IPS-NIHi11 (cell line): ENCODE measurements at places on chromosomes 6 and 20.

DNA sequence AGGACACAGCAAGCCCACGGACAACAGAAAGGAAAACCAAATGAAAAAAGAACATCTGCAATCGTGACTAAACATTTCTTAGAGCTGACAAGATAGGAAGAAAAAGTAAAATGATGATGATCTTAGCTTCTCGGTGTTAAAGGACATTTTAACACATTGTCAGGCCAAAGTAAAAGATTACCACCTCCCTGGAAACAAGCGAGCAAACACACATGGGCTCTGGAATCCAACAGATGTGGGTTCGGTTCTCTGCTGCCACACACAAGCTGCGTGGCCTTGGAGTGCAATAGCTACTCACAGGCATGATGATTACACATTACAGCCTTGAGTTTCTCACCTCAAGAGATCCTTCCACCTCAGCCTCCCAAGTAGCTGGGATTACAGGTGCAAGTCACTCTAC lies 7.5 kb upstream of the AAR2 start:
- DNase-seq: no peak

- DNase-seq: no peak
Measured at GRCh38 chr6:11978169-11978987, 33.7 kb upstream of the HIVEP1 start.

DNA sequence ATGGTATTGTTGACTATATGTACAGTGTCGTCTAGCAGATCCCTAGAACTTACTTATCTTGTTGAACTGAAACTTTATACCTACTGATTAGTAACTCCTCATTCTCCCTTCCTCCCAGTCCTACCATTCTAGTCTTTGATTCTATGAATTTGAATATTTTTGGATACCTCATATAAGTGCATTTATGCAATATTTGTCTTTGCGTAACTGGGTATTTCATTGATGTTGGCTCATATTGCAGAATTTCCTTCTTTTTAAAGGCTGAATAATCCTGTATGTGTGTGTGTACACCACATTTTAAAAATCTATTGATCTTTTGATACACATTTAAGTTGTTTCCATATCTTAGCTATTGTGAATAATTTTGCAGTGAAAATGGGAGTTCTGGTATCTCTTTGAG lies 119.9 kb downstream of the SOX4 start:
- DNase-seq: no peak

DNA sequence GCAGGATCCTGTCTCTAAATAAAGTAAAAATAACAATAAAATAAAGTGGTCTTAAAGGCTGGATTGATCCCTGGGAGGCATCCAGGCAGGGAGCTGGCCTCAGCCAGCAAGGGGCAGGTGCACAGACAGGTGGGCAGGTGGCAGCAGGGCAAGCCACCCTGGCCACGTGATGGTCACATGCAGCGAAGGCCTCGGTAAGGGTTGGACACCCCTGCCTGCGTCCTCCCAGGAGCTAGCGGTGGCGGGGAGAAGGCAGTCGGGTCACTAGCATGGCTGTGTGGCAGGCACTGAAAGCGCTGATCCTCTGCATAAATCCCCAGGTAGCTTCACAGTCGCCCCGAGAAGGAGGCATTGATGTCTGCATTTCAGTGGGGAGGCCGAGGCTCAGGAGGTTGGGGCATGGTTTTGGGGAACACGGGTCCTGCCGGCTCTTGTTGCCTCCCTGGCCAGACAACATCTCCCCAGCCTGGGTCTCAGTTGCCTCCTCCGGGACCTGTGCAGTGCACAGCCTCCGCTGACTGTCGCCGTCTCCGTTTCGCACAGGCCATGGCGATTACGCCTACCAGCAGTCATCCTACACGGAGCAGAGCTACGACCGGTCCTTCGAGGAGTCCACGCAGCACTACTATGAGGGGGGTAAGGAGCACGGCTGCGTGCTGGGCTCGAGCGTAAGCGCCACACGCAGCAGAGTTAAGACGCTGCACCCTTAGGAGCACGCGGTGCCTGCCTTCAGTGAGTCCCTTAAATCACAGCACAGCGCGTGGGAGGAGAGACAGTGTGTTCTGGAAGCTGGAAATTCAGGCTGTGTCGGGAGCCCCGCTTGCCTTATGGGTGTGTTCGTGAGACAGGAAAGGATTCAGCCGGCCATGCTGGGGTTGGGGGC lies 17.7 kb upstream of the MTG2 start:
- no peak for DNase-seq

DNA sequence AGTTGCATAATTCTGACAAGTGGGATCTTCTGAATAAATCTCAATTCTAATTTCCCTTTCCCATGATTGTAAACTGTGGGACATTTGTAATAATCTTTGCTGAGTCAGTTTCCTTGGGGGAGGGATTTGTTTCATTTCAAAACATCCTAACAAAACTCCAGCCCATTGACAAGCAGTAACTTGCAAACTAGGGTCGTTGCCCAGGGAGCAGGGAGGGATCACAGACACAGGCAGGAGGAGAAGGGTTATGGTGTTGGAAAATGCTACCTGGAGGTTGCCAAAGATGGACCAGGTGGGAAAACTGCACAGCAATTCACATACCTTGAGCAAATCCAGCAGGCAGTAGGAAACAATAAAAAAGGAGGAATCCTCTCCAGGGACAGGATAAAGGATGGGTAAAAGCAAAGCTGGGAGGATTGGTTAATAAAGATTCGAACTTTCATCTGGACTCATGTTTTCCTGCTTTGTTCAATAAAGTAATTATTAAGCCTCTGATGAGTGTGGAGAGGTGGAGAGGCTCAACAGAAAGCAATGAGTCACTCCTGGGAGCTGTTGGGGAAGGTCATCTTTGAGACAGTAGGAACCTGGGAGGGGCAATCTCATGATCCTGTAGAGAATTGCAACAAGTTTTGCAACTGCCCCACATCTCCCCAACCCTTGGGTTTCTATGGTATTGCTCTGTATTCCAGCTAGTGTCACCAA lies 87.3 kb upstream of the AKIRIN2 start:
- peak; percentile 15 for DNase-seq

GRCh38 chr6:6643398-6643797 lies 54.9 kb downstream of the LY86 start:
- no peak for DNase-seq

DNA sequence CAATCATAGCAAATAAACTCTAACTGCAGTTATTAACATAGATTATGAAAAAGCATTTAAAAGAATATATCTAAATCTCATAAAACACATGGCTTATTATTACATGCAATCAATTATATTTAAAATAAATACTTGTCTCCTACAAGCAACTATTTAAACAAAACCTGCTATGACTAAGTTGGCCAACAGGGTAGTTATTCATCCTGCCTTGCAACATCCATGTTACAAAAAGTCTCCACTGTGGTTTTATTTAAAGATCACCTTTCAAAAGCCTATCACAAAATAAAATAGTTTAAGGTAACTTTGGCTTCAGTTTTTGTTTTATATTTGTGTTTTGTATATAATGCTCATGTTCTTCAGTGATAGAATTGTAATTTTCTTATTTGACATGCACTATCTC lies 1127.0 kb upstream of the MAP3K7 start:
- DNase-seq: no peak

DNA sequence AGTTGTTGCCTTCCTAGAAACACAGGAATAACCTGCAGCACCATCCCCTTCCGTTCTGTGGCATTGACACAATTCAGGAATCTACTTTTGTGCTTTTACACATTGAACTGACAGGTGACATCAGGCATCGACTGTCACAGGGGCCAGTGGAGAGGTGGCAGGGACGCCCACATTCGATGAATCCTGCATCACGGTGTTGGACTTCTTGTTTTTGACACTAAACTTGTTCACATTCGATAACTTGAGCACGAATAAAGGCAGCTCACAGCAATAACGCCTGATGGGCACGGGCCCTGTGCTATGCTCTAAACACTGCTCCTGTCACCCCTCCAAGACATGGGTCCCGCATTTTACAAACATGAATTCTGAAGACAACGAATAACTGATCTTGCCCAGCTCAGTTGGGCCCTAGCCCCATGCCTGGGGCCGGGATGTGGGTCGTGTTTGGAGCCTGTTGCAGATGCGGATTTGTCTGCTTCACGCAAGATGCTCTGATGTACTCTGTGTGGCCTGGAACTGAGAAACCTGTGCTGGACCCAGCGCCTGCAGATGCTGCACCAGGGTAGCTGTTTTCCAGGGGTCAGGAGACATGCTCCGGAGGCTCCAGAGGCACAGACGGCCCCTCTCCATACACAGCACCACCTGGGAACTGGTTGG lies 75.7 kb downstream of the TTLL2 start:
- no peak for DNase-seq

DNA sequence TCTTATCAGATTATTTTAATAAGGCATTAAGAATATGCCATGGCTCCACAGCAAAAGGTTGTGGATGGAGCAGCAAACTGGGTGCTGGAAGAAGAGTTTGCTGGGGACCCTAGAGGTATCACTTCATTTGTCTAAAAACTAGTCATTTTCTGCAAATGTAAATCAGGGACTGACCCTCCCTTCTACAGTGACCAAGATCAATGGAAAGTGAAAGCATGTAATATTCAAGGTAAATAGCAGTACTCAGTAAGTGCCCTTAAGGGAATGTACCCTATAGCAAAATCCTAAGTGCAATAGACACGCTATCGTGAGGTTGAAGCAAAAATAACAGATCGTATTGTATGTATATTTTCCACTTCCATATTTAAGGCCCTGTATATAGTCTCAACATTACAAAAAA lies 38.7 kb downstream of the TRDN start:
- no peak for DNase-seq

DNA sequence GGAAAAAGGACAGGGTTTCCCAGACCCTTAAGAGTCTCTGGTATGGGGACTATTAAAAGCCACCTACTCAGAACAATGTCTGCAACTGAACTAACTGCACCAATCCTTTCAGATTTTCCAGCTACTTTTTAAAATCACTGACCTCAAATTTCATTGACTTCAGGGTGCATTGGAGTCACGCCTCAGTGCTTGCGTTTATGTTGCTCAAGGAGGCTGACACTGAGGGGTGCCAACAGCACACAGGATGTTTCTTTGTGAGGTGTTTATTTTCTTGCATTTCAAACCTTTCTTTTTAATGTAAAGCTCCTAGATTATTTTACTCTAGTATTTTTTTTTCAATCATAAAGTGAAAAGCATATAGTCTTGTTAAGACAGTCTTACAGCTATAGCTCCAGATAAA lies 402.0 kb upstream of the SLC35B3 start:
- DNase-seq: no peak

- DNase-seq: peak; percentile 62
Measured at GRCh38 chr6:167652701-167653095, 174.0 kb upstream of the AFDN start.

DNA sequence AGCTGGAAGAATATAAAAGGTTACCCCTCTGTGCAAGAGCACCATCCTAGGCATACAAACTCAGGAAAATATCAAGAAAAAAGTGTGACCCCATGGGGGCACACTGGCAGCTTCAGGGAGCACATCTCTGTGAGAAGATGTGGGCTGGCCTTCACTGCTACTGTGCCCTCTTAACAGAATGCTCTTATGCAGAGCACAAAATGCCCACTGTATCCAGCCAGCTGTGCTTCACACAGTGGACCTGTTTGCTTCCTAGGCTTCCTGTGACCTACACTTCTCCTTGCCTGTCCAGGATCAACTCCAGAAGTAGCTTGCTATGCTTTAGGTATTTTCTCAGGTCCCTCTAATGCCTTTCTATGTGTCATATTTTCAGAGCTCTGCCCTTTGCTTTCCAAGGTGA lies 380.2 kb upstream of the MMS22L start:
- DNase-seq: no peak

DNA sequence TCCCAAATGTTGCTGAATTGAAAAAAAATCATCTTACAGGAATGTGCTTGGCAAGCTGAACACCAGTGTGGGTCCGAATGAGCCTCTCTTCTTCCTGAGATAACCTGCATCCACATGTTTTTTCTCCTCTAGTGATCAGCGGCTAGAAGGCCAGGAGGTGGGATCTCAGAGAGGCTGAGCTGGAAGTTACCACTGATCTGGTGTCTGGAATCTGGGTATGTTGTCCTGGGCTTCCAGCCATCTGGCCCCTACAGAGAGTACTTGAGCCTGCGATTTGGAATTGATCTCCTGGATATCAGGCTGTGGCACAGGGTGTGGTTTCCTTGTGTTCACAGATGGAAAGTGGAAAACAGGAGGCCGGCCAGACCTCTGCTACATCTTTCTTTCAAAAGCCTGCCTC lies 35.9 kb downstream of the SULF2 start:
- no peak for DNase-seq

DNA sequence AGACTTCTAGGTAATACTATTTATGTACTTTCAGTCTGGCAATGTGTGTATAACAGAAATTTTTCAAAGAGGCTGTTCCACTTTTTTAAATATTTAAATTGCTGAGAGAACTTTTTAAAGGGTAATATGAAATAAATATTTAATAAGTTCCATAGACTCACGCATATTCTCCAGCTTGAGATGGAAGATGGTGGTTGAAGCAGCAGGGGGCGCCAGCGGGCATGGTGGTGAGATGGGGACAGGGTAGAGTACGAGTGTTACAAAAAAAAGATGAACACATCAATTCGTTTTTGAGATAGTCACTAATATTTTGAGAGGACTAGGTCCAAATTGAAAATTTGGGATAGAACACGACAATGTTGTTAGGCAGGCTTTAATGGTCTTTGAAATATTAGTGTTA lies 68.4 kb downstream of the RSPO3 start:
- DNase-seq: peak; percentile 45

- no peak for DNase-seq
Measured at GRCh38 chr20:1041845-1042390, 39.8 kb upstream of the RSPO4 start.

- DNase-seq: no peak
Measured at GRCh38 chr6:155542036-155542435, 86.4 kb upstream of the NOX3 start.

DNA sequence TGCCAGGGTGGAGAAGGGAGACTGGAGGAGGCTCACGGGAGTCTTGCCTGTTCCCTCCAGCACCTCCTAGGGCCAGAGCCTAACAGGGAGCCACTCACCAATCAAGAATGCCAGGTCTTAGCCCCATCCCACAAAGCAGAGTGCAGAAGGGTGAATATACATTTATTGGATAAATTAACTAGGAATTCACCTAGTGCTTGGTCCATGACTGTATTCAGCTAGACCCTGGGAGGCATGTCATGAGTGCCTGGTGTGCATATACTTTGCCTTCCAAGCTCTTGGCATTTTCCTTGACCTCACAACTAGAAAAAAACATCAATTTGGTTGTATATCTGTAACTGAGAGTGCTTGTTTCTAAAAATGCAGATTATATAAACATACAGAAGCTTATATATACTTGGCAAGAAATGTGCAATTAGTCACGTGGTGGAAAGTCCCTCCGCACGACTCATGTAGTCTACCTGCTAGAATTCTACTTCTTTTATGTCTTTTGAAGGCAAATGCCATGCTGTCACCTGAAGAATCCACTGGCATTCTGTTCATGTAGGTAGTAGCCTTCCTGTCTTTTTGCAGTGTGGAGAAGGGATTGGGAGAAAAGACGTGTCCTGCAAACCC lies 991.0 kb downstream of the KIF16B start:
- DNase-seq: no peak

- no peak for DNase-seq
Measured at GRCh38 chr20:51862796-51863195, 60.5 kb upstream of the SALL4 start.

GRCh38 chr20:48015141-48015910 lies 230.0 kb upstream of the SULF2 start:
- no peak for DNase-seq
